ENCODE measurements at places on chromosomes 7 and 10.

DNA sequence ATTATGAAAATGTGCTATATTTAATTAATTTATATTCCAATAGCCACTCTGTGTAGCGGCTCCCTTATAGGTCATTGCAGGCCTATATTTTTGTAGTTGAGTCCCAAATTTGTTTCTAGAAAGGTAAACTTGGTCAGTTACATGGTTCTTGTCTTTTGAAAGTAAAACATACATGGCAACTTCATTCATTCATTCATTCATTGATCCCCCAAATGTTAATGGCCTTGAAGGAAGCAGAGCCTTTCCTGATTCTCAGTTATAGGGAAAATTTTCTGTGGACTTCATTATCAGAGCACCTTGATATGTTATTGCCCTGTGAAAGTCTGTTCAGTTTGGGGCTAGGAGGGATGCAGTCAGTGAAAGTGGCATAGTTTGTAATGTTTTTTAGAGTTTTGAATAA lies 2.9 kb downstream of the BLVRA start:
- DNase-seq, result no peak

GRCh38 chr7:2150445-2150815 lies 82.3 kb downstream of the MAD1L1 start:
- no peak for DNase-seq

GRCh38 chr7:157445246-157445955 lies 108.6 kb downstream of the DNAJB6 start:
- DNase-seq, result no peak

DNA sequence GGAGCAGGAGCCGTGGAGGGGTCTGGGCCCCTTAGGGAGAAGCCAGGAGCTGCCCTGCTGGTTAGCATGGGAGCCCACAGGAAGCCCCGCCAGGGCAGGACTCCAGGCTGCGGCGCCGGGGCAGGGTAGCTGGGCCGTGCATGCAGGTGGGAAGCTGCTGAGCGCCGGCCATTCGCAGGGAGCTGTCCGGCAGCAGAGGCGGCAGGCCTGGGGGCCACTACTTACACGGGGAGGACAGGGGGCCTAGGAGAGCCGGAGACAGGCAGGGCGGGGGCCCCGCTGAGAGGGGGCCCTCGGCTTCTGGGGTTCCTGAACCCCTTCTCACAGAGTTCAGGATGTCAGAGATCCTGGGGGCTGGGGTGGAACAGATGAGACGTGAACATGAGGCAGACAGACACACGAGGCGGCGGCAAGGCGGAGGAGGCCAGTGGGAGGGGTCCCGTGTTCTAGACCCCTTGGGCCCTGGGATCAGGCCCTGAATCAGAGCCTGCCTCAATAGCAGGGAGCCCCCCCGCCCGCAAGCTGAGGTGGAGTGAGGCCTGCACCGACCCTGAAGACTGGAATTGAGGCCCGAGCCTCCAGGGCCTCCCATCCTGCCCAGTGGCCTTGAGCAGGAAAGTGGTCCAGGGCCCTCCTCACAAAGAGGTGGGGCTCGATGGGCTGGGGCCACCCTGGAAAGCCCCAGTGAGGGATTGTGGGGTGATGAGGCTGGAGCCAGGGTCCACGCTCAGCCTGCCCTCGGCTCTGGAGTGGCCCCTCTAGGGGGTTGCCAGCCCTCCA lies 28.0 kb downstream of the YKT6 start:
- no peak for DNase-seq

DNA sequence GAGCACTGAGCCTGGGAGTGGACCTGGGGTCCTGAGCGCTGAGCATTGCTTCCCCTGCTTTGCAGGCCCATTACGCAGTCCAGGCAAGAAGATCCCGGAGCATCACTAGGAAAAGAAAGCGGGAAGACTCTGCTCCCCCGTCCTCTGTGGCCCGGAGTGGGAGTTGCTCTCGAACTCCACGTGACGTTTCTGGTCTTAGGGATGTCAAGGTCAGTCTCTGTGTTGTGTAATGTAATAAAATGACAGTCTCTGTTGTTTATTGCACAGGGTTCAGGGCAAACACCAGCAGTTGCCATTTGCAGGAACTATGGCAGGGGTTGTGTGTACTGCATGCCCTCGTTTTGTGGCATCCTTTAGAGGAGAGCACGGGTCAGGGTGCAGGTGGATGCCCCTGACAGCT lies 10.0 kb downstream of the IDI2 start:
- DNase-seq, result no peak

GRCh38 chr7:133054162-133054840 lies 27.6 kb downstream of the CHCHD3 start:
- no peak for DNase-seq

- no peak for DNase-seq
Measured at GRCh38 chr7:1311406-1312135, 78.9 kb downstream of the UNCX start.

- DNase-seq, result no peak
Measured at GRCh38 chr7:86826948-86827347, 183.2 kb downstream of the GRM3 start.

GRCh38 chr7:148210804-148211325 lies 379.7 kb upstream of the C7orf33 start:
- DNase-seq, result no peak

DNA sequence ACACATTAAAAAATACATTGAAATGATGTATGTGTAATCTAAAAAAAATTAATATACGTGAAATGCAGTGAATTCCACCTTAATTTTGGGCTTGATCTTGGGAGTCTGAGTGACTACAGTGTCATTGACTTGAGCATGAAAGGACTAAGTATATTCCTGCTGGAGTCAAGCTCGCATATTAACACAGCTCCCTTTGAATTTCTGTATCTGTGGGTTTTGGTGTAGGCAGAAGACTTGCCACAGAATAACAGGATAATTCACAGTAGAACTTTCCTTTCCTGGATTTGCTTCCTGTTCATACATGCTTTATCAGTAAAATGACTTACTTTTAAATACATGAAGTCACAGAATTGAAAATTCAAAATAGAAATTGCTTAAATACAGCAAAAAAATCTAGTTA lies 55.3 kb downstream of the PPP1R9A start:
- DNase-seq, result no peak

GRCh38 chr10:26725837-26726727 lies 28.6 kb downstream of the PDSS1 start:
- peak; percentile 25 for DNase-seq

- no peak for DNase-seq
Measured at GRCh38 chr7:36943591-36944435, 219.5 kb upstream of the AOAH start.

DNA sequence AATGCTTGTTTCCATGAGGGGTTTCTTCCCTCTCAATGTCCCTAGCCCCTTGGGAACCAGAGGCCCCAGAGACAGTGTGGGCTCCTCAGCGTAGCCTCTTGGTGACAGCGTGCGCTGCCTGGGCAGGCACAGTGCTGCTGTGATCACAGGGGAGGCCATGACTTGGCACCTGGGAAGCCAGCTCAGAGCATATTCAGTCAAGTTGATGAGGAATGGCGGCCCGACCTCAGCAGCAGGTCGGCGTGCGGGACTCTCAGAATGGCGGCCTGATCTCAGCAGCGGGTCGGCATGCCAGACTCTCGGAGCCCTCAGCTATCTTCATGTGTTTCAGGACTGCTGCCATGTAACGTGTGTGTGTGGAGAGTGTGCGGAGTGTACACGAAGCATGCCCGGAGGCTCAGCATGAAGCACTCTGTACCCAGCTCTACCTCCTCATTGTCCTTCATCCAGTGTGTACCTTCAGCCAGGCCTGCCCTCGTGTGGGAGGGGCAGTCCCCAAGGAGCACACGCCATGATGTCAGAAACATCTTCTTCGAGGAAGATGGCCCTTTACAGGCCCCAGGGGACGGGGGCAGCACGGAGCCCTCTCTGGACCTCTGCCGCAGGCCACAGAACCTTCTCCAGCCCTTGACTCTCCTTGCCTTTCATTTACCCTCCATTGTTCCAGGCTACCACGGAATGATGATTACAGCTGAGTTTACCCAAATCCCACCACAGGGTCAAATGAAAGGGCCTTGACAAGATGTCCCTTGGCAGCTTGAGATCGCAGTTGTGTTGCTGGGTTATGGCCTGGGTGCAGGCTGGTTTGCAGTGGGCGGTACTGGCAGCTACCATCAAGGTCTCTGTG lies 130.4 kb downstream of the SMURF1 start:
- DNase-seq, result no peak

GRCh38 chr10:89373916-89374711 lies 3.7 kb upstream of the IFIT1B start:
- DNase-seq, result no peak

- no peak for DNase-seq
Measured at GRCh38 chr7:78296046-78296597, 497.5 kb downstream of the PHTF2 start.

DNA sequence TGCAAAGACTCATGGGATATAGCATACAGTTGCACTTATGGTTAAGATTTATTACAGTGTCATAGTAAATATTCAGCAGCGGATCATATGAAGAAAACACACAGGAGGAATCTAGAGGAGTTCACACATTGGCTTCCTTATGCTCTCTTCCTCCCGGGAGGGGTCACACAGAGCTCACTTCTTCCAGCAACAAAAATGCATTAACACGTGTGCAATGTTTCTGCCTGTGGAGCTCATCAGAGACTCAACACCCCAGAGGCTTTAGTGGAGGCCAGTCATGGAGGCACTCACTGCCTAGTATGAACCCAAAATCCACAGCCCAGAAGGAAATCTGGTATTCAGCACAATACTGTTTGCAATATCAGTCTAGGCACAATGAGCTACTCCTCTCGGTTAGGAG lies 202.8 kb upstream of the PRSS1 start:
- DNase-seq, result no peak

DNA sequence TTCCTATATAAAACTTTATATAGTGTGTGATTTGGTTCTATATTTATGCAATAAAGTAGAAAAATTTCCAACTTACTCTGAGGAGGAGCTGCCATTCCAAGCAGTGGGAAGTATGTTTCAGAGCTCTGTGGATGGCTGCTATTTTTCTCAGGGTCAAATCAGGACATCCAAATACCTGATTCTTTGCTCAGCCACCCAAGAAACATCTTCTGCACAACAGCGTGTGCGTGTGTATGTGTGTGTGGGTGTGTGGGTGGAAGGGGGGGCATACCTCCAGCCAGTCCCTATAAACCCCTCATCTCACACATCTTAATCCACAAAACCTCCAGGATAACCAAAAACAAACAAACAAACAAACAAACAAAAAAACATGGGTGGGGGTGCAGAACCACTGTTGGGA lies 66.3 kb upstream of the EMX2 start:
- DNase-seq, result no peak

DNA sequence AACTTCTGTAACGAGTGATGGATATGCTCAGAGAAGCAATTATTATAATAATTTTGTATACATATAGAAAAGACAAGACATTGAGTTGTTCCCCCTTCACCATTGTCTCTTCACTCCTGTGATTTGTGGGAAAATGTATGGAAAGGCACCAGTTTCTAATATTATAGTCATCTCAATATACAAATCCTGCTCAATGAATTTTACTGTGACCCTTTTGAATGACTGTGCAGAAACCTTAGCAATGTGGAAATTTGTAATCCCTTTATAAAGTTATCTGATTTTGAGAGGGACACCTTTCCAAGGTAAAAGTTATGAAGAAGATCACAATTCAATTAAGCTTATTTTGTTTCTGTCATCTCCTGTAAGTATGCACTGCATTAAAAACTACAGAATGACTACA lies 74.3 kb upstream of the DKK1 start:
- DNase-seq, result no peak

DNA sequence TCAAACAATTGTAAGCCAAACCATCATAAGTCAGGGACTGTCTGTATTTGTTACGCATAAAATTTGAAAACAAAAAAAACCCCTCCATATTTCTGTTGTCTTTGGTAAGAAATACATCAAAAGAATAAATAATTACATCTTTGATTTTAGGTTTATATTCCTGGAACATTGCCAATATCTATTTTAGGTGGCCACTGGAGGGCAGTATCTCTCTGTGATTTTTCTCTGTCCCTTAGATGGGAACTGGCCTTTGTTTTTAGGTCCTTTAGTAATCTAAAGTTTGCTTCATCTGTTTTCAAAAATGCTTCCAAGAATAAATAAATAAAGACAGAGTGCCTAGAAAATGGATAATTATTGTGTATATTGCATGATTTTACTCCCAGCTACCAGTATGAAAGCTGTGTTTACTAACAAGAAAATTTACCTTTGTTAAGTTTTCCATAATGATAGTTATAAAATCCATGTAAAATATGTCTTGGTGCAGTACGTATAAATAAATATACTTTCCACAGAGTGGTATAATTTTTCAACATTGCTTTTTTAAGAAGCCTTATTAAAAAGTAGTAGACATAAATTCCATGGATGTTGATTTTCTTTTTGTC lies 64.2 kb downstream of the PHYHIPL start:
- DNase-seq, result no peak

GRCh38 chr7:123126171-123126570 lies 73.6 kb downstream of the SLC13A1 start:
- no peak for DNase-seq

DNA sequence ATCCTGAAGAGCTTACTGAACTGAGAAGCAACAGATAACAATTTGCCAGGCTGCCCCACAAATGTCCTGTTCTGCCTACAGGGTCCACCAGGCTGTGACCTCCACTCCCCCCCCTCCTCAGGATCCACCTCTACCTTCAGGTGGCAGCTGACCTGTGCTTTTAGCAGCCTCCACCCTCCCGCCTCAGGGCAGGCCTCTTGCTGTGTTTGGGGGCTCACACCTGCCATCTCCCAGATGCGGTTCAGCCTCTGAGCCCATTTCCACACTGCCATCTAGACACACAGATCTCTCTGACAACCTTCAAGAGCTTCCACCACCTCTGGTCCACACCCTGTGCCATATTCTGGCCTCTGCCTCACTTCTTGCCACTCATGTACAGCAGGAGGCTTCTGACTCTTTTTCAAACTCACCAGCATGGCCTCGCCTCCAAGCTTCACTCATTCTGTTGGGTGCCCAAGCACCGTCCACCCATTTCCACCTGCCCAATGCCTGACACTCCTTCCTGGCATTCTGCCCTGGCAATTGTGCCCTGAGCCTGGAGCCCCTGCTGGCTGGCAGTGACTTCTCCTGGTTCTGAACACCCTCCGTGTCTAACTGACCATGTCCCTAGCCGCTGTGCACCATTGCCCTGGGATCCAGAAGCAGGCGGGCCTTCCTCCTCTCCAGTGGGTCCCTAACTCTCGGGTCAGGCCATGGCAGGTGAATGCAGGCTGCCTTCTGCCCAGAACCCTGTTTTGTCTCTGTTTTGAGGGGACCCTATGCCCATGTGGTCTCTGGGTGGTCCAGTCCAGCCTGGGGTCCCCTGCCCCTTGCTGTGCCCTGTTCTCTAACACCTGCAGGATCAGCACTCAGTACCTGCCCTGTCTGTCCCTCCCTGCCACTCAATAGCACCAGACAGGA lies 18.5 kb downstream of the TMEM72 start:
- DNase-seq, result no peak

- DNase-seq, result no peak
Measured at GRCh38 chr10:1960982-1961381, 223.7 kb upstream of the ADARB2 start.

GRCh38 chr7:1740214-1740613 lies 70.1 kb downstream of the ELFN1 start:
- DNase-seq, result no peak

GRCh38 chr7:51025668-51026067 lies 243.0 kb upstream of the GRB10 start:
- DNase-seq, result no peak

- DNase-seq, result no peak
Measured at GRCh38 chr10:78980815-78981214, 88.0 kb upstream of the ZMIZ1 start.

GRCh38 chr10:69043931-69044531 lies 43.9 kb upstream of the SRGN start:
- no peak for DNase-seq
